Activated T-cell treated with anti-CD3 and anti-CD28 coated beads for 48 hours (primary cell): ENCODE measurements at places on chromosomes 11 and 22.

DNA sequence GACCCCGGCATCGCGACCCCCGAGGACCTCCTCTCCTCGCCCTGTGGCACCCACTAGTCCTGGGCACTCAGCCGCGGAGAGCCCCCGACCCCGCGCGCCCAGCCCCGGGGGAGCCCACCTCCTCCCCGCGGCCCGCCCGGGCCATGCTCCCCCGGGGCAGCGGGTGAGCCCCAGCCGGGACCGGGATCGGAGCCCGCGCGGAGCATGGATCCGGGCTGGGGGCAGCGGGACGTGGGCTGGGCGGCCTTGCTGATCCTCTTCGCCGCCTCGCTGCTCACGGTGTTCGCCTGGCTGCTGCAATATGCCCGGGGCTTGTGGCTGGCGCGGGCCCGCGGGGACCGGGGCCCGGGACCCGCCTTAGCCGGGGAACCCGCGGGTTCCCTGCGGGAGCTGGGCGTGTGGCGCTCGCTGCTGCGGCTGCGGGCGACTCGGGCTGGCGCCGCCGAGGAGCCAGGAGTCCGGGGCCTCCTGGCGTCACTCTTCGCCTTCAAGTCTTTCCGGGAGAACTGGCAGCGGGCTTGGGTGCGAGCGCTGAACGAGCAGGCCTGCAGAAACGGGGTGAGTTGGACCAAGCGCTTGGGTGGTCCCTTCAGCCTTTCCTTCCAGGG lies 498 bp downstream of the C2CD2L start:
- no peak for DNase-seq

GRCh38 chr11:109957601-109958000 lies 135.6 kb upstream of the ZC3H12C start:
- DNase-seq: no peak

DNA sequence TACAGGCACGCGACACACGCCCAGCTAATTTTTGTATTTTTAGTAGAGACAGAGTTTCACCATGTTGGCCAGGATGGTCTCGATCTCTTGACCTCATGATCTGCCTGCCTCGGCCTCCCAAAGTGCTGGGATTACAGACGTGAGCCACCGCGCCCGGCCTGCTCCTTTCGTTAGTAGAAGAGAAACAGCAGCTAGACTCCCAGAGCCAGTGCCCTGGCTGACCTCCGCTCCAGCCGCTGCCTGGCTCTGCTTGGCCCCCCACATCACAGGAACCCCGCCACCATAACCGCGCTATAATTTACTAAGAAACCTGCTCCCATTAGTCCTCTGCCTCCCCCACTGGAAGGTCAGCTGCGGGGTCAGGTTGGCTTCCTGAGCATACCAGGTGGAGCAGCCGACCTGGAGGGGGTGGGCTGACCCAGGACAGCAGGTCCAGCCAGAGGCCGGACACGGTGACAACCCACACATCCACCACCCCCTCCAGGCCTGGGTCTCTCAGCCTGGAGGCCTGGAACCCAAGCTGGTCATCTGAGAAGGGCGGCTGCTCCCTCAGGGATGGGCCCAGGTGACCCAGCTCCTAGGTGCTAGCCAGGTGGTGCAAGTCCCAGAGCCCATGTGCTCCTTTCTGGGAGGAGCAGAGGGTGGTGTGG lies 7.5 kb upstream of the POLDIP3 start:
- no peak for DNase-seq

- DNase-seq: peak; percentile 61
These were observed 38.4 kb upstream of the EMID1 start for GRCh38 chr22:29167032-29167911.

GRCh38 chr11:35365961-35366360 lies 53.4 kb downstream of the SLC1A2 start:
- no peak for DNase-seq

DNA sequence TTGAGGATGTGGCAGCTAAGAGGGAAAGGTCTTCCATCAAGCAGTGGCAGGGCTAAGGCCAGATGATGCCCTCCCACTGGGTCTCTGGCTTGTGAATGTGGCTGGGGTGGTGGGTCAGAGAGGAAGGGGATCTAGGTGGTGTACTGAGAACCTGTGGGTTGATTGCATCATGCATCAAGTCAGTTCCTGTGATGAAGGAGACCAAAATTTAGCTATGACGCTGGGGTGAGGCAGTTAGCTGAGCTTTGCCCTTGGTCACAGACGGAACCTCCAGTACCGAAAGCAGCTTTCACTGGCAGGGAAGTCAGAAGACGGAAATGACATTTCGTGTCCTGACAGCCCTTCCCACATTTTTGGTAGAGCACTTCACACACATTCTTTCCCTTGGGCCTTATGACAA lies 20.7 kb downstream of the ATG16L2 start:
- no peak for DNase-seq

DNA sequence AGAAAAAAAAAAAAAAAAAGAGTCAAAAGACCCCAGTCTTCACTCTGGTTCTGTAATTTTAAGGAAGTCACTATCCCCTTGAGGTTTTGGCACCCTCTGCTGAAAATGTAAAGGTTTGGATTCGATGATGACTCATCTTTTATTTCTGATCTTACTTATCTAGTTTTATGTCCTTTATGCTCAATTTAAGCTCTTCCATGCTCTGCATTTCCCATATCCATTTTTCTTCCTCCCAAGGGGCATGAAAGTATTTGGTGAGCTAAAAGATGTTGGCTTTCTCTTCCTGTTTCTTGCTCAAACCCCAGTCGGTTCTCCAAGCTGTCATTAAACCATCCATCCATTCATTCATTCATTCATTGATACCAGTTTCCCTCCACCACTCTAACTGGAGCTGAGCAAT lies 61.0 kb upstream of the CDON start:
- DNase-seq: no peak

GRCh38 chr11:110735455-110736170 lies 23.4 kb upstream of the ARHGAP20 start:
- DNase-seq: no peak

DNA sequence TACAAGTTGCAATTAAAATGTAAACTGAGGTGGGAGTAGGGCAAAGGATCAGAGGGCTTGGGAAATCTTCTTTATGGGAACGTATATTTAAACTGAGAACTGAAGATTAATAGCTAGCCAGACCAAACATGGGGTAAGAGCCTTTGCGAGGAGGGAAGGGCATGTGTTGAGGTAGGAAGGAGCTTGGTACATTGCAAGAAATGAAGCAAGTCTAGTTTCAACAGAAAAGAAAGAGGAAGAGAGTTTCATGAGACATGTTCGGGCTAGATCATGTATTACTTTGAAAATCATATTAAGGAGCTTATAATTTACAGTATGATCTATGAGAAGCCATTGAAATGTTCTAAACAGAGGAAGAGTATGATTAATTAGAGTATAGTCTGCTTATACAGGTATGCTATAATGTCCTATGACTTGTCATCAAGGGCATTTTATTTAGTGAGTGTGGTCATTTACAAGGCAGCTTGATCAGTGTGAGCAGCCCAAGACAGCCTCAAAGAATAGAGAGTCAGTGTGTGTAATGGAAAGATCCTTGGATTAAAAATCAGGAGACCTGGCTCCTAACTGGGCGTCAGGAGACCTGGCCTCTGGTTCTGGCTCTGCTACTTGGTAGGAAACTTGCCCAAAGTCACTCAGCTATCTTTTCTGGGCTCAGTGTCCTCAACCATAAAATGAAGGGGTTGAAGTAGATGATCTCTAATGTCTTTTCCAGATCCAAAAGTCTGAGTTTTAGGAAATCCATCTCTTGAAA lies 10.9 kb downstream of the GAS2 start:
- no peak for DNase-seq

GRCh38 chr11:121463689-121464335 lies 11.0 kb upstream of the SORL1-AS1 start:
- DNase-seq: no peak

GRCh38 chr22:20063271-20064139 lies 16.5 kb upstream of the DGCR8 start:
- DNase-seq: no peak

GRCh38 chr11:134158023-134158422 lies 65.7 kb downstream of the NCAPD3 start:
- no peak for DNase-seq

- no peak for DNase-seq
These were observed at the start of gene PLA2G3 for GRCh38 chr22:31139866-31140716. Gene PLA2G3, minus strand, starts transcription at chr22:31140508. Its CDS starts 154 bp downstream, at chr22:31140354.

DNA sequence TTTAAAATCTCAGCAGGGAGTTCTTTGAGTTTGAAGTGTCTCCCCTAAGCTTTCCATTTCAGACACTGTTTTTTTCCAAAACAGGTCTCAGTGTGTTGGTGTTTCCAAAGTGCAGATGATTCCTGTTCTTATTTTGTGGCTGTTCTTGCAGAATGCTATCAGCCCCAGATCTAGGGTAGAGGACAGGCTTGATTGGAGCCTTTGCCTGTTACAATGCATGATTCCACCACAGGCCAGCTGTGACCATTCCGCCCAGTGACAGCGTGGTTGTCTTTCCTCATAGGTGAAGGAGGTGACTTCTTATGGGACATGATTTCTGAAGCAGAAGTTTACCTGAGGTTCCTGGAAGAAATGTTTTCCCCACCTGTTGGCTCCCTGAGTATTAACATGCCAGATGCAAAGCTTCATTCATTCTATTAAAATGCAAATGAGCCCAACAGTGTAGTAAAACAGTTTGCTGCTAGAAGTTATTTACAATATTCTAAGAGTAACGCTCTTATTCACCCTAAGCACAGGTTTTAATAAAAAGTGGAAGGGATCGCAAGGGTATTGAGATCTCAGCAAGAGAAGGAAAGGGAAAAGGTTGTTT lies 36.9 kb upstream of the BIRC3 start:
- no peak for DNase-seq

DNA sequence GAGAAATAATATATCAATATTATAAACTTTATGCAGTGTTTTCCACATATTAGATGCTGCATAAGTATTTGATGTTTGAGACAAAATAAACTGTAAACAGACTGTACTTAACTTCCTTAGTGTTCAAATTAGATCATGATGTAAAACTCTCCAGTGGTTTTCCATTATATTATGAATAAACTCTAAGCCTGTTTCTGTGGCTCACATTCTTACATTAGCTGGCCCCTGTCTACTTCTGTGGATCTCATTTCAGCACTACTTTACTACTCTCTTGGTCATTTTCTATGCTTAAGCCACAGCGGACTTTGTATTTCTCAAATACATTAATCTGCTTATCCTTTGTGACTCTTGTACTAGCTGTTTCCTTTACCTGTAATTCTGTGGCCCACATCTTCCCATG lies 55.6 kb downstream of the ARHGEF12 start:
- no peak for DNase-seq

DNA sequence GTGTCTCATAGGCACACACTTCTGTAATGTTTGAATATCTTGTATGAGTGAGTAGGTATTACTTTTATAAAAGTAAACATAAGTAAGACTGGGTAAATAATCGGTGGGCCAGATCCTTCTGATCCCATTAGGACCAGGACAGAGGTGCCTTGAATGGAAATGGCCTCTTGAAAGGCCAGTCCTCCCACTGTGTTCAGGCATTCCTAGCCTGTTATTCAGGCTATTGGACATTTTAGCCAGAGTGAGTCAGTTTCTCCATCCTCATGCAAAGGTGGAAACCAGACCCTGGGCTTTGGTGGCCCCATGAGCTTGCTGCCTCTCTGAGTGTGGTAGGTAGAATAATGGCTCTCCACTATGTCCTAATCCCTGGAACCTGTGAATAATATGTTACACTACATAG lies 34.4 kb downstream of the C11orf96 start:
- no peak for DNase-seq

GRCh38 chr11:126502982-126503381 lies 147.5 kb downstream of the ST3GAL4 start:
- DNase-seq: no peak

GRCh38 chr22:30810105-30810504 lies 115.4 kb downstream of the OSBP2 start:
- no peak for DNase-seq

DNA sequence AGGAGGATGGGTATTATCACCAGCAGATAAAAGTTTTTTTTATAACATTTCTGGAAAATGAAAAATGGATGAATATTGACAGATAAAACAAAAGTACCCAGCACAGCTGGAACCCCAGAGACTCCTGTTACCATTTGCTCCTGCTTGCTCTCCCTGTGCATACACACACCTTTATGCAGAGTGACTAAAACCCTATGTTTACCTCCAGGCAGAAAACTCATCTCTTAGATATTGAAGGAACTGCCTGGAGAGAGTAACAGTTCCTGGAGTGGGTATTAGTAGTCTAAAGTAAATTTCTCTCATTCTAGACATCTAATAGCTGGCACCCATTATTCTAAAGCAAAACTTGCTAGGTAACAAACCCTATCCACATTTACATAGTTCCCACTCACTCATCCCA lies 38.0 kb downstream of the CYP2R1 start:
- DNase-seq: no peak

DNA sequence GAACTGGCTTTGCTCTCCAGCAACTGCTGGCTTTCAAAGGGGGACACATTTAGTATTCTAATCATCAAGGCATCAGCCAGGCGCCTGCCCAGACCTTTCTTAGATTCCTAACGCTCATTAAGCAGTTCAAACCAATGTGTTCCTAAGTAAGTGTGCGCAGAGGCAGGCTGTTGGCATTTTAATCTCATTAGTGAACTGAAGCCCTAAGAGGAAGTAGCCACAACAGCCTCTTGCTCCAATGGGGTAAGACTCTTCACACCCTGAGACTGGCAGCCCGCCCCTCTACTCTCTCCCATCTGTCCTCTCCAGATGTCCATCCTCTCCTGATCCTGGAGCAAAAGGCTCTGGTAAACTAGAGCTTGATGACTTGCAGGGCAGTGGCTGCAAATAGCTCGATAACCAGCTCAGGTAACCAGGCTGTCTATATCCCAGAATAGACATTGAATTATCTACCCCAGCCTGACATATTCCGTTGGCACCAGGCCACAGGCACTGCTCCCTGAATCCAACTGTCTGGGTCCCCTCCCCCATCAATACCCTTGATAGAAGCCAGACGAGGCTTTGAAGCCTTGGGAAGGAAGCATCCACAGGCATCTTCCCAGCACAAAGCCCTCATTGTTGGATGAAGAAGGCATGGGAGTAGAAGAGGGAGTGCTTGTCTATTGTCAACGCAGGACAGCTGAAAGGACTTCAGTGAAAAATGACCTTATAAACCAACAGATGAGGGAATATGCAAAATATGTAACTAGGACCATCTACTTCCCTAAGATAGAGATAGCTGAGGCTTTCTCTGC lies 321.1 kb downstream of the TENM4 start:
- no peak for DNase-seq

DNA sequence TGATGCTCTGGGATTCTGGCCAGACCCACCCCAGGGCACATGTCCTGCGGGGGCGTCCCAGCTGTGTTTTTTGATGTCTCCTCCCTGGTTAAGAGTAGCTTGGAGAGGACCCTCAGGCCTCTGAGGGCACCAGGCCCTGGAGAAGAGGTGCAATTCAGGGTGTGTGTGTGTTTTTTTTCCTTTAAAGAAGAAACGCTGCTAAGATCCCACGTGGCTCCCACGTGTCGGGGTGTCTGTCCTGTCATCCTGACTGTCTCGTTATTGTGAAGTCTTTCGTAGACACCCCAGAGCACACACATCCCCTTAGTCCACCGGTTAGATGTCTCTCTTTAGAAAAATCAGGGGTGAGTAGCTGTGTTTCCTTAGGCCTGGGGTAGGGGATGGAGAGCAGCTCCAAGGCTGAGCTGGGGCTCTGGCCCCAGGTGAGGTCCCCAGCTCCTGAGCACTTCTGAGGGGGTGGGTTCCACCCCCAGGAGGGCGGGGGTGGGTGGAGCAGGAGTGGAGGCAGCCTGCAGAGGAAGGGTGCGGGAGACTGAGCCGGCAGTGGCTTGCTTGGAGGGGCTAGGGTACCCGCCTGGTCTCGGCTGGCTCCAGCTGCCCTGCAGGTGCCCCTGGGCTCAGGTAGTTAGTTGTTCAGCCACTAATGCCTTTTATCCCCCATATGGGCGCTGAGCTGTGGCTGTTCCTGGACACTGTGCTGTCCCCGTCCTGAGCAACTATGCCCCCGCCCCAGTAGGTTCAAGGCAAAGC lies 116.4 kb downstream of the CACNA1I start:
- DNase-seq: no peak

GRCh38 chr11:79081471-79082031 lies 359.3 kb downstream of the TENM4 start:
- DNase-seq: no peak
